ENCODE measurements at places on chromosomes 1 and 21.
A peak's percentile ranks its signal among the peaks of the same experiment; 100 is the strongest.

DNA sequence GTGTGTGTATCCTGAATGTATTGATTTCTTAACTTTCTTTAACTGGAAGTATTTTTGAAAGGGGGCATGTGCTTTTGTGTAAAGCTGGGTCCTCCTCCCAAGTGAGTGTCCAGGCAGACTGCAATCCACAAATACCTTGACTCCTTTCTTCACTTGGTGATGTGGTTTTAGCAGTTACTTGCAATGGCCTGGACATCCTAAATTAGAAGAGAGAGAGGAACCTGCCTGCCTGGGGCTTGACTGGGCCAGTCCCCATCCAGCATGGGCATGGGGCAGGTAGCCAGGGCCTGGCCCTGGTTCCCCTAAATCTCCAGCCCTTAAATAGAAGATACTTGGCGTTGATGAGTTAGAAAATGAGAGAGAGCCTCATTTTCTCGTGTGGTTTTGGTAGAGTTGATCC, 159.7 kb downstream of the PGBD5 start:
- no peak for DNase-seq

GRCh38 chr1:55304229-55304740, 89.1 kb upstream of the USP24 start:
- DNase-seq: no peak

GRCh38 chr1:81554108-81554507, 246.6 kb upstream of the ADGRL2 start:
- DNase-seq: no peak

GRCh38 chr1:79304131-79304530, 297.6 kb upstream of the ADGRL4 start:
- peak; percentile 14 for DNase-seq

- DNase-seq: peak; percentile 48
These were observed 12.0 kb downstream of the F11R start for GRCh38 chr1:161008869-161009510.

- DNase-seq: no peak
These were observed 2.6 kb downstream of the NME7 start for GRCh38 chr1:169364948-169365347.

GRCh38 chr1:47708019-47708535, 270.2 kb downstream of the FOXD2 start:
- DNase-seq: no peak

GRCh38 chr1:39081271-39082009, 55.3 kb downstream of the NDUFS5 start:
- no peak for DNase-seq

DNA sequence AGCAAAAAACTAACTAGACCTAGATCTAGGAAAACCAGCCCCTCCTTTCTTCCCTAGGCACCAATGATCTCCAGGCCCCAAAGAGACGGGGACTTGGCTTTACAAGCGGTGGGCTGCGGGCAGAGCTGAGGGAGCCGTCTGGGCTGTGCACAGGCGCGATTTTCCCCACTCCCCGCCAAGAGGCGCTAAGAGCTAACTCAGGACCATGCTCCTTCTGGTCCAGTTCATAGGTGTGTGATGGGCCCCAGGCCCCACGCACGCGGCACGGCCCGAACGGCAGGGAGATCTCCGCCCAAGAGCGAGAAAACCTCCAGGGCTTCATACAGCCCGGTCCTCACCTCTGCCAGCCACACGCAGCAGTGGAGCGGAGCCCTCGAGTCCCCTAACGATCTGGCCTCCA, 7.5 kb upstream of the GPR153 start:
- DNase-seq: no peak

GRCh38 chr1:245177071-245177900, 22.5 kb downstream of the KIF26B start:
- no peak for DNase-seq
